ENCODE measurements at places on chromosomes 7 and 10.
A peak's percentile ranks its signal among the peaks of the same experiment; 100 is the strongest.

GRCh38 chr7:129923709-129924108 lies 29.1 kb downstream of the UBE2H start:
- no peak for DNase-seq

GRCh38 chr7:29277436-29278215 lies 83.1 kb downstream of the CHN2 start:
- DNase-seq = no peak

- no peak for DNase-seq
These were observed 1.5 kb downstream of the CARD11 start for GRCh38 chr7:3041986-3042675.

GRCh38 chr10:128567551-128567950 lies 441.3 kb upstream of the MKI67 start:
- no peak for DNase-seq

GRCh38 chr10:11425296-11425610 lies 186.2 kb downstream of the USP6NL start:
- DNase-seq = no peak

- no peak for DNase-seq
These were observed 468.5 kb downstream of the PARD3 start for GRCh38 chr10:34346516-34347100.

- no peak for DNase-seq
These were observed 108.7 kb downstream of the PCLO start for GRCh38 chr7:83053965-83054364.

GRCh38 chr10:33506391-33506790 lies 171.9 kb upstream of the NRP1 start:
- no peak for DNase-seq

GRCh38 chr7:158061884-158062656 lies 525.6 kb downstream of the PTPRN2 start:
- DNase-seq = no peak

DNA sequence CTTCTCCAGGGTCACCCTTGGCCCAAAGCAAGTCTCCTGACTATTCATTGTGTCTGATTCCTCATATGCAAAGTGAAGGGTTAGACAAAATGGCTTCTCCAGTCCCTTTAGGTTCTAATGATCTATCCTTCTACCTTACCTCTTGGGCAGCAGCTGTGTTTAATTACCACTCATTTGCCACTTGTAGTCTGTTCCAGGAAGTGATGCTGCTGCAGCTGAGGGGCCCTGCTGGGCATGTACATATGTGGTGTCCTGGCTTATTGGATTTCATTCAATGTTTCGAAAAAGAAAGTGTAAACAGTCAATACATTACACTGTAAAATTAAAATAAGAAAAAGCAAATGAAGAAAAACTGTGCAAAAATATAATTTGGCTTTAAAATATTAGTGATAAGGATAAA lies 36.6 kb downstream of the SCIN start:
- DNase-seq = no peak

- peak; percentile 73 for DNase-seq
These were observed 17.8 kb downstream of the VWC2 start for GRCh38 chr7:49791088-49791741.

DNA sequence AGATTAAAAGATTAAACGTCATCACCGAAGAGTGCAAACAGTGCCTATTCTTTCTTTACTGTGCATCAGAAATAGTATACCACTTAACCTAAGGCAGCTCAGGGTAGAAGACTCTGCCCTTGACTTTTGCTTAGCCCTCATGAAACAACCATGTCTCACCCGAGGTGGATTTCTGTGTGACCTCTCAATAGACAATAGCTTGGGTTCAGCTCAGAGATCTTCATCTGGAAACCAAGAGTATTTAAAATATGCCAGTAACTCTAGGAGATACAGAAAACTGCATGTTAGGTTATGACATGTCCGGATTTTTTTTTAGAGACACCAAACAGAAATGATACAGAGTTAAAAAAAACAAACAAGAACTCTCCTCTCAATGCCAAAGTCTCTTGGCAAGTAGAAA lies 75.8 kb downstream of the JAZF1 start:
- DNase-seq = no peak

DNA sequence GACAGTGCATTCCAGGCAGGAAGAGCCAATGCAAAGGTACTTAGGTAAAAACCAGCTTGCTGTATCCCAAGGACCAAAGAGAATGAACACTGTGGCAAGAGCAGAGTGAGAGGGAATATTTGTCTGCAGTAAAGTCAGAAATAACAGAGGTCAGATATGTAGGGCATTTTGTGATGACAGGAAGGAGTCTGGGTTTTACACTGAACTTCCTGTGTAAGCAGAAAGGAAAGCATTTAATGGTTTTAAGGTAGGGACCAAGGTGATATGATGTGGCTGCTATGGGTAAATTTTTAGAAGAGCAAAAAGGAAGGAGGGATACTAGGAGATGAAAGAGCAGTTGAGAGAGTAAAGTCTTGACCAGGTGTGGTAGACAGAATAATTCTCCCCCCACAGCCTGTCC lies 10.1 kb downstream of the ABCB1 start:
- no peak for DNase-seq

GRCh38 chr7:33645104-33645503 lies 260.2 kb upstream of the BMPER start:
- no peak for DNase-seq

DNA sequence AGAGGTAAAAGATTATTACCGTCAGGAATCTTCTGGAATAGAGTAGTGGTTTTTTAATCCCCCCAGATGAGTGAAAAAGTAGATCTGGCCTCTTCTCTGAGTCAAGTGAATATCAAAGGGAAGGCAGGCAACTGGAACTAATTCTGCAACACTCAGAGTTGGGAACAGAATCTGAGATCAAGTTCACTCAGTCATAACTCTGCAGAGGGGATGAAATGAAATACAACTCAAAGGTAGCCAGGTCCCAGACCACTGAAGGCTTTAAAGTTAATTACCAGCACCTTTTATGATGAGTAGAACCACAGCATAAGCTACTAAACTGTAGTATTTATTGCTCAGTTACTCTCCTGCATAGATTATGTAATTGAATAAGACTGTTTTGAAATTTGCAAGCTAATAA lies 455.6 kb upstream of the AKR1E2 start:
- no peak for DNase-seq

GRCh38 chr10:22894714-22895113 lies 33.1 kb upstream of the ARMC3 start:
- peak; percentile 18 for DNase-seq

- no peak for DNase-seq
These were observed 18.3 kb downstream of the LEP start for GRCh38 chr7:128259131-128260061.

GRCh38 chr7:106484562-106484961 lies 176.4 kb downstream of the CCDC71L start:
- DNase-seq = no peak

GRCh38 chr7:140275069-140275965 lies 98.5 kb upstream of the KDM7A start:
- DNase-seq = no peak

GRCh38 chr10:89055159-89055558 lies 64.6 kb downstream of the FAS start:
- no peak for DNase-seq

DNA sequence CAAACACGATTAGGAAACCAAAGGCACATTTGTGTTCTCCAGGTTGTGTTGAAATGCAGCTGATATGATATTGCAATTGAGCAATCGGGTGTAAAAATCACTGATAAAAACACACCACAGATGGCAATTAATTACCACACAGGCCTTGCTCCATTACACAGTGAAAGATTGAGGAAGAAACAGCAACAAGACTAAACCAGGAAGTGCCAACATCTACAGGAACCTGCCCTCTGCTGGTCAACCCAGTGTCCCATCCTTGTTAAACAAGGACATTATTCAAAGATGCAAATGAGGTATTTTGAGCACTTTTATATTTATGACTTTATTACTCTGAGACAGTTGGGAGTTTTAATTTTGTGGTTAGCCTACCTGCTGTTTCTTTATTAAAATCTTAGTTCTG lies 765.6 kb upstream of the GHITM start:
- peak; percentile 25 for DNase-seq

- DNase-seq = no peak
These were observed 819.2 kb upstream of the C7orf33 start for GRCh38 chr7:147771344-147771743.

GRCh38 chr10:87618566-87619423 lies 40.9 kb upstream of the PAPSS2 start:
- no peak for DNase-seq
